Smooth muscle cell of the brain vasculature (primary cell): ENCODE measurements at places on chromosomes 5 and 9.

DNA sequence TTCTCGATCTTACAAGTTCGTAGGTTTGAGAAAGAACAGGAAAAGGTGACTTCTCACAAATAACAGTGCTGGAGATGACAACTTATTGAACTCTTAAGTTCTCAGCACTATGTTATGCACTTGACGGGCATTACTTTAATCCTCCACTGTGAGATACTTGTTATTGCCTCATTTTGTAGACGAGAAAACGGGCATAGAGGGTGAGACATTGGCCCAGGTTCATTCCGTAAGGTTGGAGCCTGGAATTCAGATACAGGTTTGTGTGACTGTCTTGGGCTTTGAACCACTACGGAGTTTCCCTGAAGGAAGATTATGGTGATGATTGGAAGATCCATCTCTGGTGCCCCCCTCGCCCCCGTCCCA is 657 bp downstream of the MAT2B start:
- DNase-seq = no peak

- DNase-seq = no peak
Measured at GRCh38 chr5:154646745-154647113, 108.4 kb upstream of the LARP1 start.

DNA sequence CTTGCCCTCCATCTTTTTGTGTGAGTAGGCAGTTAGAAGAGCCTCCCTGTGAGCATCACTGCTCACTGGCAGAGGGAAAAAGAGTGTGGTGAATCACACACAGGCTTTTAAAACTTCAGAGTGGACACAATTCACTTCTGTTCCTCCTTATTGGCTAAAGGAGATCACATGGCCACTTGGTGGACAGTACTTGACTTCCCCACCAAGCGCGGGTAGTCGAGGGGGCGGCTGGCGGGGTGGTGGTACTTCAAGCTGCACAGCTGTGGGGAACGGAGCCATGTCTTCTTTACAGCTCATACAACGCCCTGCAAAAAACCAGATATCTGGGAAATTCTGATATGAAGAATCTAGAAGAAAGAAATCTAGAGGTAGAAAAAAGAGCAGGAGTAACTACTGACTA is 95.4 kb downstream of the PAM start:
- DNase-seq = no peak

DNA sequence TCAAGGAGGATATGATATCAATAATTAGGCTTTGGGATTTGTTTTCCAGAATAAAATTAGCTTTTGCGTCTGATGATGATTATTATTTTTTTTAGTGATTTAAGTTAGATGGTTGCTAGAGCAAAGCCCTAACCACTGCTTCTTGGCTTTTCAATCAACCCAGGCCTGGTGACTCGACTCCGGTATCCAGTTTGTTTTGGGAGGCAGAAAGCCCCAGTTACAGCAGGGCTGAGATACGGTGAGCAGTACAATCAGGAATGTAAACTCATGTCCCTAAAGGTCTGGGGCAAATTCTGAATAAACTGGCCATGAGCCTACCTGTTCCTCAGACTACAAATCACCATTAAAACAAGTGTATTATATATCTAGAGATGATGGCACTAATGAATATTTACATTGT is 24.4 kb upstream of the CYFIP2 start:
- DNase-seq = no peak

DNA sequence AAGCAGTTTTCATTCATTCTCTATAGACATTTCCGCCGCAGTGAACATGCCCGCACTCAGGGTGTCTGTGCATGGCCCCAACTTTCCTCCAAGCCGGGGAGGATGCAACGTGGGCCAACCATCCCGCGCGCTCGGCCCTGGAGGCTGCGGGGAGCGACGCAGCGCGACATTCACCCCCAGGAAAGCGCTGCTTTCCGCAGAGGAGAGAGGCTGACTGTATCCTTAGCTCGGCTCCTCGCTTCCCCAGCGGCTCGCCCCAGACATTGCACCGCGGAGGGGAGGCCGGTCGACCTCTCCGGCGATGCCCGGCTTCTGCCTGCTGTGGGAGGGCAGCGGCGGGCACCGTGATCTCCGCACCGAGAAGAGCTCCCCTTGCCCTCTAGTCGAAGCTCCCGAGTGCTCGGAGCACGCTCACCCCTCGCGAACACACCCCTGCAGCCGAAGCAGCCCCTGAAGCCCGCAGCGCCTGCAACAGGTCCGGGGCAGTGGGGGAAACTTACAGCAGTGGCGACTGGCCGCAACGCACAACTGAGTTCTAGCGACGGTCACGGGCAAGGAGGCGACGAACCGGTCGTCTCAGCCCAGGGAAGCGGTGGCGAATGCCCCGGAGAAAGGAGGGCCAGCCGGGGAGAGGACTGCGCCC is 600 bp downstream of the ENC1 start:
- DNase-seq = no peak

DNA sequence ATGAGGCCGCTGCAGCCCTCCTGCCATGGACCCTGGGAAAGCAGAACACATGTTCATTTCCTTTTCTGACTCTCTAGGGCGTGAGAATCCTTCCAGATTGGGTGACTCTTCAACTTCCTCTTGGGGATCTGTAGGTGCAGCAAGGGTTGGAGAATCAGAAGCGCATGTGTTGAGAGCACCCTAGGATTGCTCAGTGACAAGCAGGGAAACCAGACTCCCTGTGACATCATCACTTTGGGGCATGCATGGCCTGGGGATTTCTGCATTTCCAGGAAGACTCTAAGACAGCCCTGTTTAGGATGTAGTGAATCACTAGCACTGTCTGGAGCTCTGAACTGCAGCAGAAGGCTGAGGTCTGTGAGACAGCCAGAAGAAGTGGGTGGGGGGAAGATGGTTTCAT is 15.1 kb upstream of the LCP2 start:
- no peak for DNase-seq

GRCh38 chr5:132056610-132057497 is 3.6 kb upstream of the IL3 start:
- no peak for DNase-seq

- DNase-seq = no peak
Measured at GRCh38 chr5:132750471-132751230, 3.4 kb downstream of the CCNI2 start.

- DNase-seq = peak; percentile 91
Measured at GRCh38 chr5:17918373-17919104, 284.3 kb downstream of the TAF11L14 start.

GRCh38 chr5:95274011-95274410 is 10.9 kb downstream of the MCTP1 start:
- DNase-seq = no peak

- DNase-seq = no peak
Measured at GRCh38 chr5:170138273-170138672, 32.6 kb downstream of the FOXI1 start.

- no peak for DNase-seq
Measured at GRCh38 chr9:79551994-79552393, 19.8 kb upstream of the TLE4 start.

DNA sequence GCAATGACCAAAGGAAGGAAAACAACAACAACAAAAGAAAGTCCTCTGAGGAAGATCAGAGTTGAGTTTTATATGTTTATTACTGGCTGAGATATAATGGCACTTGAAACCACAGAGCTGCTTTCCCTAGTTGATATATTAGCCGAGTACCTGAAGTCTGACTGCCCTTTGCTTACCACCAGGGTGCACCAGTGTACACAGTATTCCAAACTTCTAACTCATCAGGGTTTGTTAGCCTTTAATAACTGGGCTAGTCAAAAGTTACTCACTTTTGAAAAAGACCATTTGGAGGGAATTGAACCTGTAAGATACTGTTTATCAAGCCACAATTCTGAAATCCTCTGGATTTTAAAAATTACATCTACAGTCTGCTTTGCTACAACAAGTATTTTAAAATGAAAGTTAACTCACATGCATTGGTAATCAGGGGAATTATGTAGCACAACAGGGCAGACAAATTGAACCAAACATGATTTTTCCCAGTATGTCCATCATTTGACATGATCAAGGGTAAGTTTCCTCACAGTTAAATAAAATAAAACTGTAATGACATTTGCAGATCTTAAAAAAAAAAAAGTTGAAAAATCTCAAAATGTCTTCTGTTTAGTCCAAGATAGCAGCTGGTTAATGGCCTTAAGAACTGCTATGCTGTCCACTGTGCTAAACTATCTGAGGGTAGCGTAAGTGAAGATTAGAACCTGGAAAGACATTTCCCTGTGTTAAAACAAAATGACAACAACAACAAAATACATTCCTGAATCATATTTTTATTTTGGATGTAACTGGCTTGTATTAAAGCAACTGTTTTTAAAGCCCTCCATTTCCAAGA is 57.3 kb upstream of the C6 start:
- DNase-seq = peak; percentile 36

DNA sequence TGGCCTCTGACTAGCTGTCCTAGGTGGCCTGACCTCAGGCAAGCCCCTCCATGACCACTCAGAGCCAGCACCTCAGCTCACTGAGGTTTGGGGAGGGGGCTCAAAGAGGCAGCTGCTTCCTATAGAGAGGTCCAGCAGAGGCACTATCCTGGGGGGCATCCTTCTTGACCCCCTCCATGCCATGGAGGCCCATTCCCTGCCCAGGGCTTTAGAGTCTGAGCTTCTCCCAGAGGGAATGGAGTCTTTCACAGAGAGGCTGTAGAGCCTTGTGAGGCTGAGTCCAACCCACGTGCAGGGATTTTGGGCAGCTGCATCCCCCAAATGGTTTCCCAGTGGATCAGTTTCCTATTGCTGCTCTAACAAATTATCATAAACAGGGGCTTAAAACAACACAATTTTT is 16.9 kb downstream of the IRF1 start:
- DNase-seq = no peak

GRCh38 chr5:116313366-116313765 is 228.5 kb downstream of the COMMD10 start:
- DNase-seq = no peak

- no peak for DNase-seq
Measured at GRCh38 chr5:135835766-135836165, 1.3 kb downstream of the SLC25A48 start.

- DNase-seq = no peak
Measured at GRCh38 chr9:110591526-110591925, 12.0 kb upstream of the SVEP1 start.

DNA sequence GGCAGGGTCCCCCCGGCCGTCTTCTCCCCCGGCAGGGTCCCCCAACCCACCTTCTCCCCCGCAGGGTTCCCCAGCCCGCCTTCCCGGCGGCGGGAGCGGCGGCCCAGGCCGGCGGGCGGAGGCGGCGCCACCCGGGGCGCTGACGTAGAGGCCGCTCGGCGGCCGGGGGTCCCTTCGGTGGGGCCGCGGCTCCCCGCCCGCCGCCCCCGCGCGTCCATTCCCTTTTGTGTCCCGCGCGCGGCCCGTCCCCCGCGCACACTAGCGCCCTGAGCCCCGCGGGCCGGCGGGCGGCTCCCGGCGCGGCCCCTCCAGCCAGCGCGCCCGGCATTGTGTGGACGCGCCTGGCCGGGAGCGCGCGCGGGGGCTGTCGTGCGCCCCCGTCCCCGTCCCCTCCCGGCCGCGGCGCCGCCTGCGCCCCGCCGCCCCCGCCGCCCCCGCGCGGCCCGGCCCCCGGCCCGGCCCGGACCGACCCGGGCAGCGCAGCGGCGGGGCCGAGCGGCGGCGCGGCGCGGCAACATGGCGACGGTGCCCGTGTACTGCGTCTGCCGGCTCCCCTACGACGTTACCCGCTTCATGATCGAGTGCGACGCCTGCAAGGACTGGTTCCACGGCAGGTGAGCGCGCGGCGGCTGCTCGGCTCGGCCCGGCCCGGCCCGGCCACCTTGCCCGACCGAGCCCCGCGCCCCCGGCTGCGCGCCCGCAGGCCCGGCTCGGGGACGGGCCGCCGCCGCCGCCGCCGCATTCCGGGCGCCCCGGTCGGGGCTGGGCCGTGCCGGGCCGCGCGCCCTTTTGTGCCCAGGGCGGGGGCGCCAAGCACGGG is at the start of gene PHF2:
PHF2 (plus strand) TSS at position 327 of the 820 bp plus-strand sequence; CDS start at position 517, 190 bp downstream.
- no peak for DNase-seq

- no peak for DNase-seq
Measured at GRCh38 chr5:36935805-36936204, 59.2 kb downstream of the NIPBL start.

DNA sequence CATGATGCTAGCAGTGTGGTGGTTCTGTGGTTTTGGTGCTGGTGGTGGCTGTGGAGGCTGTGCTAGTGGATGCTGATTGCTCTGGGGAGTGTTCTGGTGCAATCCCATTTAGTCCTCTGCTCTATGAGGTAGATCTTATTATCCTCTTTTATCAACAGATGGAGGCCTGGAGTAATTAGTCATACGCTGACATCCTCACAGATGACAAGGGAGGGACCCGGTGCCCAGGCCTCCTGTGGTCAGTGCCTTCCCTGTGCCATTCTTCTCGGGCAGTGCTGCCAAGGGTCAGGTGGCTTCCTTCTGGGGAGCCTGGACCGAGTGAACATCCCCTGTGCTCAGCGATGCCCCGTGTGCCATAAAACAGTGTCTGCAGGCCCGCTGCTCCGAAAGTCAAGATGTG is 74.5 kb downstream of the COL5A1 start:
- no peak for DNase-seq

- DNase-seq = no peak
Measured at GRCh38 chr5:147532156-147532555, 22.3 kb upstream of the DPYSL3 start.

DNA sequence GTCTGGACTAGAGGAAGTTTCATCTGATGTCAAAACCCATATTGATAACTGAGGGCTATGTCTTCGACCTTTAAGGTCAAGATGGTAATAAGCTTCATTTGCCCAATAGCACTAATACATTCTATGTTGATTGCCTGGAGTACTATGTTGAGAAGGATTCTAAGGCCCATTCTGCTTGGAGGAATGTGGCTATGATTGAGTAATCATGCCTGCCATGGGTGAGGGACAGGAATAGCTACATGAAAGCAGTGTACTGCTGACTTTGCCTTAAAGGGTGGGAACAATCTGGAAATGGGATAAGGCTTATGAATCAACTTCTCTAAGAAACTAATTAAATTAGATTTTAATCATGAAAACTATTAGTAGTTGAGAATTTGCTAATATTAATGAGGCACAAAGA is 13.6 kb downstream of the NNT start:
- DNase-seq = no peak

- no peak for DNase-seq
Measured at GRCh38 chr5:82334856-82335255, 56.7 kb upstream of the RPS23 start.

GRCh38 chr5:15365070-15365469 is 134.9 kb upstream of the FBXL7 start:
- no peak for DNase-seq

- DNase-seq = no peak
Measured at GRCh38 chr9:20508242-20508641, 114.1 kb downstream of the MLLT3 start.

DNA sequence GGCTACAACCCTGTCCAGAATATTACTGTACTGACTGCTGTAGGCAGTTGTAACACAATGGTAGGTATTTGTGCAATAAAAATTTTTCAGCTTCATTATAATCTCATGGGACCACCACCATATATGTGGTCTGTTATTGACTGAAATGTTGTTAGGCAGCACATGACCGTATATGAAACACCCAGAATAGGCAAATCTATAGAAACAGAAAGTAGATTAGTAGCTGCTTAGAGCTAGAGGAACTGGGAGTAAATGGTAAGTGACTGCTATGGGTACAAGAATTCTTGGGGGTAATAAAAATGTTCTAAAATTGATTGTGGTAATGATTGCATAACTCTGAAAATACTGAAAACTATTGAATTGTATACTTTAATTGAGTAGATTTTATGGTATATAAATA is 185.7 kb downstream of the ESM1 start:
- no peak for DNase-seq
